LHCN-M2 (cell line): ENCODE measurements at places on chromosomes 2 and 18. TPM values are rescaled to one million over a fixed set of nuclear protein-coding genes. Genes with fewer than 3 reads are reported as not detected.
A peak's percentile ranks its signal among the peaks of the same experiment; 100 is the strongest.

The PJVK gene
- total RNA-seq, result 1.1 and 2.1 TPM in 2 replicates

The SCYGR2 gene
- not detected in 2 replicates for total RNA-seq

- no peak for DNase-seq
These were observed 46.8 kb upstream of the MBOAT2 start for GRCh38 chr2:9050122-9050809.

DNA sequence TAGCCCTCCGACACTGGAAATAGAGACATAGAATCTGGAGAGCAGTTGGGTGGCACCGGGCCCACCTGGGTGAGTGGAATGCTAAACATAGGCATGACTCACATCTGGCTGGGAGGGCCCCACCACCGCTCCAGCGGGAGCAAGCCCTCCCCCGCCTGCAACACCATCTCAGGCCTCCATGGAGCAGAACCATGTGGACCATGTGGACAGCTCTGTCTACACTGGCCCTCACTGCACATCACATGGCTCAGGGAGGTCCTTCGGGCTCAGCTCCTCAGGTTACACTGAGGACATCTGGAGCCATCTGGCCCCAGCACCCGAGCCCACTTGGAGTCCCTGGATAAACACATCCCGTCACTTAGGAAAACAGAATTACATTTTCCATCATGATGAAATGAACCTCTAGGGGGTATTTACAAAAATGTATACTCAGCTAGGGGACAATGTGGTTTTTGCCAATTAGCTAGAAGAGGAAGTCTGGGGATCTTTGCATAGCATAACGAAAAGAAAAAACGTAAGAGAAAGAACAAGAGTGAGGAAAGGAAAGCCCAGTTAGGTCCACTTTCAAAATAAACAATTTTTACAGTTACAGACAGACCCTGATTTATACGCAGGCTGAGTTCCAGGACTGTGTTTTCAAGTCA is 30.7 kb upstream of the MLPH start:
- peak; percentile 36 for DNase-seq

DNA sequence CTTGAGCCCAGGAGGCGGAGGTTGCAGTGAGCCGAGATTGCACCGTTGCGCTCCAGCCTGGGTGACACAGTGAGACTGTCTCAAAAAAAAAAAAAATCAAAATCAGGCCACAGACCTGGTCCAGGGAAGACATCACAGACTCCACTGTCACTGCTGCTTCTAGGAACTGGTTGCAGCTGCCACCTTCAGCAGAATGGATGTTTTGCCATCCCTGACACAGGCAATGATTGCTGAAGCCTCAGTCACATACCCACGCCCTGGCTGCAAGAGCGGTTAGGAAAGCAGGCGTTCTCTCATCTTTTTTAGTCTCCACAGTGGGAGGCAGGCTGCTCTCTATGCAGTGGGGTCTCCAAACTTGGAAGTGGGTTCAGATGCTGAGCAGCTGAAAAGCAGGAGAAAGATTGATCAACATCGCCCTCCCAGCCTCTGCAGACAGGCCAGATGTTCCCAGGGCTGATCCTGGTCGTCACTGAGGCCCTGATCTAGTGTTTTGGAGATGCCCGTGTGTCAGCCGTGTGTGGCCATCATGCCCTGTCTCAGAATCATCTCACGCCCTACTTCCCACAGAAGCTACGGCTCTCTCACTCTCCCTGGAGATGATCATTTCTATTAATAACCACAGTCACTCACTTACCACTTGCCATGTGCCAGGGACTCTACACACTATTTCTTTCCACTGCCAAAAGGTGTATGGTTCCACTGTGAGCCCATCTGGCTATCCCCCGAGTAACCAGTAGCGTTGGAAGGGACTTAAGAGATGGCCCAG is 91.8 kb downstream of the PLB1 start:
- peak; percentile 61 for DNase-seq

GRCh38 chr2:98522854-98523253 is 78.2 kb downstream of the INPP4A start:
- no peak for DNase-seq

DNA sequence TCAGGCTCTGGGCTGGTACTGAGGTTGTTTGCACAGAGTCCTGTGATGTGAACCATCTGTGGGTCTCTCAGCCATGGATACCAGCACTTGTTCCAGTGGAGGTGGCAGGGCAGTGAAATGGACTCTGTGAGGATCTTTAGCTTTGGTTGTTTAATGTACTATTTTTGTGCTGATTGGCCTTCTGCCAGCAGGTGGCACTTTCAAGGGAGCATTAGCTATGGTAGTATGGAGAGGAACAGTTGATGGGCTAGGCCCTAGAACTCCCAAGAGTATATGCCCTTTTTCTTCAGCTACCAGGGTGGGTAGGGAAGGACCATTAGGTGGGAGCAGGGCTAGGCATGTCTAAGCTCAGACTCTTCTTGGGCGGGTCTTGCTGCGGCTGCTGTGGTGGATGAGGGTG is 257.0 kb upstream of the GYPC start:
- DNase-seq, result no peak

DNA sequence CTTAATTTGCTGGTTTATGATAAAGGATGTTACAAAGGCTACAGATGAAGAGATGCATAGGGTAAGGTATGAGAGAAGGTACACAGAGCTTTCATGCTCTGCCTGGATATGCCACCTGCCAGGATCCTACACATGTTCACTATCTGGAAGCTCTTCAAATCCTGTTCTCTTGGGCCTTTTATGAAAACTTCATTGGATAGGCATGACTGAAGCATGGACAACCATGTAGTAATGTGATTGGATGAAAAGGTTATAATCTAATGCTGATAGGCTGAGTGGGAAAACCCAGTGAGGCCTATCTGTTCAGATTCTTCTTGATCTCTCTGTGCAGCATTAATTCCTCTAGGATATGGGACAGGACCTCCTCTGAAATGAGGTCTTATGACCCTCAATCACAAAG is 26.8 kb downstream of the HNMT start:
- DNase-seq, result no peak

DNA sequence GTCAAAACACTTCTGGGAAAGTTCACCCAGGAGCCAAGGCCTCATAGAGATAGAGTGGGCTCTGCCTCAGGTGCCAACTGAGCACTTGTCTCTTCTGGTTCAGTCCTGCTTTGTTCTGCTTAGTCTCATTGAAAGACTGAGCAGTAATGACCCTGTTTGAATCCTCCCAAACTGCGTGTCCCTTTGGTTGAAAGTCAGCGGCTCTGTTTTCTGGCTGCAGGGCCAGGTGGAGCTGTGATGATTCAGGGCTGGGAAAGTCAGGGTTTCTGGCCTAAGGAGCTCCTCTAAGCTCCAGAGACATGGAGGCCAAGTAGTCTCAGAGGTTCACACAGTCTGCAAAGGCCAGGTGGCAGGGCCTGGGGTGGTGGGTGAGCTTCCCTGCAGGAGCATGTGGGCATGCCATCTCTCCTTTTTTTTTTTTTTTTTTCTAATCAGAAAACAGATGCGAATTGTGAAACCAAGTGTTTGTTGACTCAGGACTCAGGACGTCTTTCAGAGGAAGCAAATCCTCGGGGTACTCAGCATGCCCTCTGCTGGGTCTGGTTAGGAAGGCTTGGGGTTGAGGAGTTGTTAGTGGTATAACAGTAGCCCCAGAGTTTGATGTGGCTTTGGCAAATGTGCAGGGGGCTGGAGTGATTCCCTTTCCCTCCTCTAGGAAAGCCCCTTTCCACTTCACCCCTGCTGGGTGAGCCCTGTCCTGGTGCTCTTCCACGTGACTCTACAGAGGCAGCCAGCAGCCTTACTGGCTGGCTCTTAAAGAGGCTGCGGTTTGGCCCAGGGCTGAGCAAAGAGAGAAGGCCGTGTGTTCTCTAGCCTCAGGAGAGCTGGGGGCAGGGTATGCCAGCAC is 38.3 kb downstream of the TMEM17 start:
- peak; percentile 84 for DNase-seq
